CD4-positive, alpha-beta T cell treated with Interferon gamma for 1 hour (primary cell): ENCODE measurements at places on chromosomes 4 and X.

DNA sequence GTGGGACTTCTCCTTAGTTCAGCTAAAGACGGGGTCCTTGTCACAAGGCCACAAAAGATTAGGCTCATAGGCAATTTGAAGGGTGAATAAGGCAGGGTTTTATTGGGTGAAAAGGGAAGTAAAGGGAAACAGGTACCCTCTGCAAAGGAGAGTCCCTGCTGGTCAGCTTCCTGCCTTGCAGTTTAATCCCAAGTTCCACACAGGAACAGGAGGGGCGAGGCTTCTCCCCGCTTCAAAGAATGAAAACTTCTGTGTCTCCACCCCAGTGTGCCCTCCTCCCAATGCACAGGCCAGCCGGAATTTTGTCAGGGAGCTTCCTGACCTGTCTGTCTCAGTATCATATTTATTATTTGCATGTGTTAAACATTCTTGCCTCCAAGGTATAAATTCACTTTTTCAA, 37.1 kb downstream of the ITM2A start:
- DNase-seq, result no peak

GRCh38 chr4:2537011-2537830, 774 bp downstream of the FAM193A start:
- peak; percentile 54 for DNase-seq

DNA sequence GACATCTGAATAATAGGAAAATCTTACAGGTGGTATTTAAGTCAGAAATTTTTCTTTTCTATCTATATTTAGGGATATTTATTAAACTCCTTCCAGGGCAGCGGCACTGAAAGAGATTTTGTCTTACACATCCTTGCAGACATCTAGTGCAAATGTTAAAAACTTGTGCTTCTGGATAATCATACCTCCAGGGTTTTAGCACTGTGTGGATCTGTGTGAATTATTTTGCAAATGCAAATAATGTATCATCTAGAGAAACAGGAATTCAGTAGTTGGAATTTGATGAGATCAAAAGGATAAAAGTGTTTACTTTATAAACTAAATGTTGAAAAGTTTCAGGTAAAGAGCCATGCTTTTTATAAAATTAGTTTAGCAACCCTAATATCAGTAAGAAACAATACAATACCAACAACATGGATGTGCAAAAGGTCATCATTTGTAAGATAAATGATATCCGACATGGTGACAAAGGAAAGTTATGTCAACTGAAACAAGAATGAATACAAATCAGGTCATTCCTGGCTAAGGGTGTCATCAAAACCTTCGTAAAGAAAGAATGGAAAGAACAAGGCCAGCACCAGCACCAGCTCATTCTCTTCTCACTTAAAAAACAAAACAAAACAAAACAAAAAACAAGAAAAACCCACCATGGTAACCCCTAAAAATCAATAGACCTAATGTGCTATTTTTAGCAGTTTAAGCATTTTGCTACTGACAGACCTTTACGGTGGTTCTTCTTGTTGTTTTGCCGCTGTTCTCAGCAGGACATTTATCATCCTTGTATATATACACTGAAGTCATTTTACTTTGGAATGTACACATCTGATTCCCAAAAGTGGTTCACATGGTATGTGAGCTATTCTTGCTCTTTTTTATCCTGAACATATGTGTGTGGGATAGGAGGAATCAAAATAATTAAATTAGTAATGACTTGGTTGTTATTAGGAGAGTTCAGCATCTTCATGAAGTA, 219.7 kb upstream of the NDST3 start:
- DNase-seq, result no peak

DNA sequence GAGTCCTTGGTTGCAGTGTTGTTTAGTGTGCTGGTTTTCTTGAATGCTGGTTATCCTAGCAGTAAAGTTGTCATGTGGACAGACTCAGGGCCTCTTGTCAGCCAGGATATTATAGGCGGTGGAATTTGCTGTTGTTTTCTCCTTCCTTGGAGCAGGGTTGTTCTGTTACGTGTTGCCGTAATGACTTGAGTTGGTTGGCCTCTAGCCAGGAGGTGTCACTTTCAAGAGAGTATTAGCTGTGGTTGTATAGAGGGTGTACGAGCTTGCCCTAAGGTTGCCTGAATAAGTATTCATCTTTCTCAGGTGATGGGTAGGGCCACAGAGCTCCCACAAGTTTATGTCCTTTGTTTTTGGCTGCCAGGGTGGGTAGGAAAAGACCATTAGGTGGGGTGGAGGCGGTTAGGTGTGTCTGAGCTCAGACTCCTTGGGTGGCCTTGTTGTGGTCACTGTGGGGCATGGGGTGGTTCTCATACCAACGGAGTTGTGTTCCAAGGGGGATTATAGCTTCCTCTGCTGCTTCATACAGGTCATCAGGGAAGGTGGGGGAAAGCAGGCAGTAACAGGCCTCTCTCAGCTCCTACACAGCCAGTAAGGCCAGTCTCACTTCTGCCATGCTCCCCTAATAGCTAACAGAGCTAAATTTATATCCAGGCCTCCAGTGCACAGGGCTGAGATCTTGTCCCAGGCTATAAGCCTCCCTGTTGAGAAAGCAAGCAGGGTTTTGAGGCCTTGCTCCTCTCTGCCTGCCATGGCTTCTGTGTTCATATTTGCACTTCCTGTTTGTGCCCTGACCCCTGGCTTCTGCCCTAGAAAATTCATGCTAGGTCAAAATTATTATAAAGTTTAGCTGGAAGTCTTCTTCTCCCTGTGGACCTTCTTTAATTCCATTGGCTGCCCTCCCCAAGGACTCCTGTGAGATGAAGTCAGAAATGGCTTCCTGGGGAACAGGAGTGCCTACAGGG, 594.7 kb downstream of the RAPGEF2 start:
- DNase-seq, result no peak

DNA sequence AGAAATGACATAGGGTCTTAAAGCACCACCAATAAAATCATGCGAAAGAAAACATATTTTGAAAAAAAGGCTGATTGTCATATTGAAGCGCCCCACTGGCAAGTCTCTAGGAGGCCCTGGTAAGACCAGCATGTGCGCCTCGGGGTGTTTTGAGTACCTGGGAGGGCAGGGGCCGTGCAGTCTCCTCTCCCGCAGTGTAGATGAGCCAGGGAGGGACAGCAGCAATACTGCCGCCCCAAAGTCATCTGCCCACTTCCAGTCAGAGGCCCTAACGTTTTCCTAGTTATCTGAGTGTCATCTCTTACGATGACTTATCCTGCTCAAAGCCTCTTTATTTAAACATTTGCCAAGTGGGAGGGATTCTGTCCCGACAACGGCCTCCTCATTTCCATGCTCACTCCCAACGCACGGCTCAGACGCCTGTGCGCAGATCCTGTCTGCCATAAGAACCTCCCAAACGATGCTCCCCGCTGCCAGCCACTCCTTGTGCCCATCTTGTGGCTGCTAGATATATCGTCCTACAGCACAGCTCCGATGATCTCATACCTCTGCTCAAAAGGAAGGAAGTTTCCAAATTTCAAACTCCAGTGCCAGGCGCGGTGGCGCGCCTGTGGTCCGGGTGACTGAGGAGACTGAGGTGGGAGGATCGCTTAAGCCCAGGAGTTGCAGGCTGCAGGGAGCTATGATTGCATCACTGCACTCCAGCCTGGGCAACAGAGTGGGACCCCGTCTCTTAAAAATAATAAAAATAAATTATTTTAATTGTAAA, 17.2 kb upstream of the SCRG1 start:
- peak; percentile 66 for DNase-seq

DNA sequence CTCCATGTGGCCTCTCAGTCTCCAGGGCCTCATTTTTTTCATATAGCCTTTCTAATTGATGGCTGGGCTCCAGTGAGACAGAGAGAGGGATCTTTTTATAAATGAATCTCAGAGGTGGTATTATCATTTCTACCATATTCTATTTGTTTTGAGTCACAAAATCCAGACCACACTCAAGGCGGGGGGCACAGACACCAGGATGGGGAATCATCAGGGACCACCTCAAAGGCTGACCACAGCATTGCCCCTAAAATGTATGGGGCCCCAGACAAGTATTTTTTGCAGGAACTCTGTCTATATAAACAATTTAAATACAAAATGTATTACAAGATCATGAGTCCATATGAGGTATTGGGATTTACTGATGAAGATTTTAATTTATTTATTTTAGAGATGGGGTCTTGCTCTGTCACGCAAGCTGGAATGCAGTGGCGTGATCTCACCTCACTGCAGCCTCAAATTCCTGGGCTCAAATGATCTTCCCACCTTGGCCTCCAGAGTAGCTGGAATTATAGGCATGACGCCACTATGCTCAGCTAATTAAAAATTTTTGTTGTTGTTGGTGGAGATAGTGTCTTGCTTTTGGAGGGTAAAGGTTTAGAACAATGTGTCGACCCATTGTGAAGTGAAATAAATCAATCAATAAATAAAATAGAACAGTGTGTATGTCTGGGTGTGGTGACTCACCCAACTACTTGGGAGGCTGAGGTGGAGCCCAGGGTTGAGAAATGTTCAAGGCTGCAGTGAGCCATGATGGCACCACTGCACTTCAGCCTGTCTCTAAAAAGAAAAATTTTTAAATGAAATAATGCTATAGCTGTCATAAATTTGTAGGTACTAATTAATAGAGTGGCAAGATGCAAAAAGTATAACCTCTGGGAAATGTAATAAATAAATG, 29.4 kb downstream of the WDR13 start:
- no peak for DNase-seq

- no peak for DNase-seq
Observed at GRCh38 chr4:45620808-45621207, 503.0 kb downstream of the GABRG1 start.

GRCh38 chr4:138576684-138577083, 334.5 kb upstream of the SLC7A11 start:
- no peak for DNase-seq

GRCh38 chr4:141845901-141846300, 209.5 kb downstream of the IL15 start:
- no peak for DNase-seq

GRCh38 chr4:143986180-143986579, 33.0 kb downstream of the GYPB start:
- DNase-seq, result no peak

DNA sequence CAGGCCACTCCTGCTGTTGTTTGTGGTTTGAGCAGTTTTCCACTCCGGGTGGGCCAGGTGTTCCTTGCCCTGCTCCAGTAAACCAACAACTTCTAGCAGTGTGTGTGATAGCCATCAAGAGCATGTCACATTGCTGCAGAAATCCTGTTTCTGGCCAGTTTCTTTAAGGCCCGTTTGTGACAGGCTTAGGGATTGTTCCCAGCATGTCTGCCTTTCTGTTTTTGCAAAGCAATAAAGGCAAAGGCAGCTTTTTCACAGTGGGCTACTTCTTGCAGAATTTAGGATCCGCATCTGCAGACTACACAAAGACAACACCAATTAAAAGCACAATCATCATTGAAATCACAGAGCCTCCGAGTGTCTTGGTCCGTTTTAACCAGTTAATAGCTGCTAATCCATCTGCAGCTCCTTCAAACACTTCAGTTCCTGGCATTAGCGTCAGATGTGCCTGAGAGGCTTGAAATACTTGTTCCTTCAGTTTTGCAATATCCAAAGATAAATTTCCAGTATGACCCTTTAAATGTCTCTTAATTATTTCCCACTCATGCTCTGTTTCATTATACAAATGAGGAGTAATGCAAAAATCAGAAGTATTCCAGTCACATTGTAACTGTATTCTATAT, 65.1 kb downstream of the ADAM29 start:
- no peak for DNase-seq

DNA sequence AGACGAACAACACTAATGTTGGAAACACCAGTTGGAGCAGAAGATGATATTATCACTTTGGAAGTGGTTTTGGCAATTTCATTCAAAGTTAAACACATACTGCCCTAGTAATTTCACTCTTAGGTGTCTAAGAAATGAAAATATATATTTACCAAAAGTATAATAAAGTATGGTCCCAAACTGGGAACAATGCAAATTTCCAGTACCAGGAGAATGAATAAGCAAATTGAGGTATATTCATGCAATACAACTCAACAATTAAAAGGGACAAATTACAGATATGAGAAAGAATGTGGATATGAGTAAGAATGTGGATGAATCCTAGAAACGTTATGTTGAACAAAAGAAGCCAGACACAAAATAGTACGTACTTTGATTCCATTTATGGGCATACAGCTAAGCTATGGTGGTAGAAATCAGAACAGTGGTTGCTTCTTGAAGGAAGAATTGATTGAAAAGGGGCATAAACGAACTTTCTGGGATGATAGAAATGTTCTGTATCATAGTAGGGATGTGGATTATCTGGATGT, 10.0 kb downstream of the ELMOD2 start:
- no peak for DNase-seq

- DNase-seq, result no peak
Observed at GRCh38 chr4:189313064-189313463, 627.6 kb upstream of the FRG1 start.

DNA sequence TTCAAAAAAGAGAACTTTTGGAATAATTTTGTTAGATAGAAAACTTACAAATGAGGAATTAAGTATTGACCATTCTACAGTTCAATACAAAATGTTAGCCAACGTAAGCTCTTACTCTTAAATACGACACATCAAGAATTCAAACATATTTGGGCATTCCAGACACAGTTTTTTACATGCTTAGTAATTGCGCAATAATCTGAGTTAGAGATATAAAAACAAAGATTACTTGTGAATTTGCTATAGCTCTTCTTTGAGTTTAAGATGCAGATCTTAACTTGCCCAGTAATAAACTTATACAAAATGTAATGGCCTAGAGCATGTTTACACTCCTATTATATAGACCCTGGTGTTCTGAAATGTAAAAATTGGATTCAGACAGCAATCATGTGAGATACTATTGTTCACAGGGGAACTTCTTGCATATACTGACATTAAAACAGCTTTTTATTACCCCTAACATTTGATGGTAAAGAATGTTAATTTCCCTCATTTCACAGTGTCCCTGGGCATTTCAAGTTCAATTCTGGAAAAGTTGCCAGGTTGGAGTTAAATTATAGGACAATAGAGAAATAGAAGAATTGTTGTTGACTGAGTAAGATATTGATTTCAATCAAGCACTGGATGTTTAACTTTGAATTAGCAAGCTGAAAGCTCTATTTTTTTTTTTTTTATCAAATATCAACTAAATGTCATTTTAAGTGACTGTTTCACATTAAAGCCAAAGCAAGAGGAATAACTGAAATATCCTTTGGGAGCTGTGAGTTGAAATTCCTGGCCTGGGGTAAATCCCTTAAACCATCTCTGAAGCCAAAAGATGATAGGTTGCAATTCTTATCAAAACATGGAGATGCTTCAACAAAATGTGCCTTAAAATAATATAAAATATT, 910 bp downstream of the HPGDS start:
- DNase-seq, result no peak

- DNase-seq, result no peak
Observed at GRCh38 chr4:89196056-89196674, 84.8 kb downstream of the TIGD2 start.

GRCh38 chrX:107669885-107670628, 41.7 kb downstream of the PRPS1 start:
- no peak for DNase-seq

DNA sequence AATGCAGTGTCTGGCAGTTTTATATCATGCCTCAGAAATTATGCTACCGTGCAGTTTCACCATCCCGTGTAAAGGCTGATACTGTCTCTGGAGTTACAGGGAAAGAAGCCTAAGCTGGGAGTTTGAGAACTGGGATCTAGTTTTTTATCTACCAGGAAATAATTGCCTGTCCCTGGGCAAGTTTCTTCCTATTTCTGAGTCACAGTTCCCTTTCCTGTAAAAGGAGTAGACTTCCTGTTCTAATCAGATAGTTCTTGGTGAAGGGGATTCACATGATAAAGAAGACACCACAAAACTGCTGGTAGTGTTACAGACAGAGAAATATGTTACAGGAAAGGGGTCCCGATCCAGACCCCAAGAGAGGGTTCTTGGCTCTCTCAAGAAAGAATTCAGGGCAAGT, 17.1 kb downstream of the HERC3 start:
- DNase-seq, result no peak
